ENCODE measurements at places on chromosomes 5 and 9.

GRCh38 chr5:76331126-76331525 is 72.0 kb upstream of the IQGAP2 start:
- no peak for DNase-seq

DNA sequence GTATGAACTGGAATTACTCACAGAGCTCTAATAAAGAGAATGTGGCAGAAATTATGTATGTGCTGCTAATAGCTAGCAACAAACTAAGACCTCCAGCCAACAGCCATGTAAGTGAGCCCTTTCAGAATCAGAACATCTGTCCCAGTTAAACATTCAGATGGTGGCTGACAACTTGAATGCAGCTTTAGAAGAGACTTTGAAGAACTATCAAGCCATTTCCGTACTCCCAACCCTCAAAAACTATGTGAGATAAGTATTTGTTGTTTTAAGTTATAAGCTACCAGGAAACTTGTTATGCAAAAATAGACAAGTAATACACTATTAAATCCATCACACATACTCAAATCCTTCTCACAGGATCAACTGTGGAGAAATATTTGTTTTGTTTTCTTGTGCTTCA is 205.2 kb upstream of the EDIL3 start:
- DNase-seq = no peak

DNA sequence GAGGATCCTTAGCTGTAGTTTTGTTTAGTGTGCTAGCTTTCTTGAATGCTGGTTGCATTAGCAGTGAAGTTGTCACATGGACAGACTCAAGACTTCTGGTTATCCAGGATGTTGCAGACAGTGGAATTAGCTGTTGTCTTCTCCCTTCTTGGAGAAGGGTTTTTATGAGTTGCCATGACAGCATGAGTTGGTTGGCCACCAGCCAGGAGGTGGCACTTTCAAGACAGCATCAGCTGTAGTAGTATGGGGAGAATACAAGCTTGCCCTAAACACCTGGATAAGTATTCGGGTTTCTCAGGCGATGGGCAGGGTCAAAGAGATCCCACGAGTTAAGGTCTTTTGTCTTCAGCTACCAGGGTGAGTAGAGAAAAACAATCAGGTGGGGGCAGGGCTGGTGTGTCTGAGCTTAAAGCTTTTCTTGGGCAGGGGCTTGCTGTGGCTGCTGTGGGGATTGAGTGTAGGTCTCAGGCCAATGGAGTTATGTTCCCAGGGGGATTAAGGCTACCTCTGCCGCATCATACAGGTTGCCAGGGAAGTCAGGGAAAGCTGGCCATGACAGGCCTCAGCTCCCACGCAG is 7.7 kb upstream of the C5orf47 start:
- DNase-seq = no peak

- DNase-seq = no peak
Measured at GRCh38 chr9:95764533-95765319, 110.8 kb upstream of the ERCC6L2 start.

- no peak for DNase-seq
Measured at GRCh38 chr5:76180814-76181805, 97.9 kb downstream of the SV2C start.

DNA sequence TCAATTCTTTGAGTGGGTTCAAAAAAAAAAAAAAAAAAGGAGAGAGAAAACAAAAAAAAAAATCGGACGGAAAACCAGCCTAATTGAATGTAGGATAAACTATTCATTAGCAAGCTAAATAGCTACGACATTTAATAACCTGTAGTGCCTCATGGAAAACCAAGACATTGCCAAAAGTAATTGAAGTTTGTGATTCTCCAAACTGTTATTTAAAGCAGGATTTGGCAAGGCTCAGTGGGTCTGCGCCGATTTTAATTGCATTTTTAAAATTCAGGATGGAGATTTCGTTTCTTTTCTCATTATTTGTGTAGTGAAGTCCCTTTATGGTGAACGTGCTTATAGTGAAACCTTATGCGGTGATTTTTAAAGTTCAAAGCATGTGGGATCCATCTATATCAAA is 127.2 kb upstream of the NFIB start:
- no peak for DNase-seq

DNA sequence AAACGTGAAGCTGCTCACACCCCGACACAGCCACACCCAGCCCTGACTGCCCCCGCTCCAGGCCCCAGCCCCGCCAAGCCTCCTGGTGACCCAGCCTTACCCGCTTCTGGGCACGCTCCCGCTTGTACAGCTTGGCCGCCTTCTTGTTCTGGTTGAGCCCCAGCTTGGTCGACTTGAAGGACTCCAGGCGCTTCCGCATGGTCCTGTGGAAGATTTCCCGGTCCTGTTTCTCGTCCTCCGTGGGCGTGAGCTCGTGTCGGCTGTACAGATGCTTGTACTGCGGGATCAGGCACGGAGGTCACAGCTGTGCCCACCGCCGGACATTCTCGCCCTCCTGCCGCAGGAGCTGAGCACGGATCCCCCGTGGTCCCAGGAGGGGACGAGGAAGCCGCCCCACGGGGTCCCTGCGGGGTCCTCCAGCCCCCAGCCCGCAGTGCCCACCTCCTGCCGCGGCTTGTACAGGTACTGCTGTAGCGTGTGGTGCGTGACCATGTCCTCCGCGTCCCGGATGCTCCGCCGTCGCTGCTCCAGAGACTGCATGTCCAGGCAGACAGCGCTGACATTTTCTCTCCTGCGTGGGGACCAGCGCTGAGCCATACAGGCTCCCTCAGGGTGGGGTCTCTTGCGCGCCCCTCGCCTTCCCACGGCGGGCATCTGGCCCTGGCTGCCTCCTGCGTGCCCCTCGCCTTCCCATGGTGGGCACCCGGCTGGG is 33.3 kb downstream of the EXOC3 start:
- DNase-seq = no peak
